Occipital lobe (tissue), 3 donors: ENCODE measurements at places on chromosomes 11 and 22.

DNA sequence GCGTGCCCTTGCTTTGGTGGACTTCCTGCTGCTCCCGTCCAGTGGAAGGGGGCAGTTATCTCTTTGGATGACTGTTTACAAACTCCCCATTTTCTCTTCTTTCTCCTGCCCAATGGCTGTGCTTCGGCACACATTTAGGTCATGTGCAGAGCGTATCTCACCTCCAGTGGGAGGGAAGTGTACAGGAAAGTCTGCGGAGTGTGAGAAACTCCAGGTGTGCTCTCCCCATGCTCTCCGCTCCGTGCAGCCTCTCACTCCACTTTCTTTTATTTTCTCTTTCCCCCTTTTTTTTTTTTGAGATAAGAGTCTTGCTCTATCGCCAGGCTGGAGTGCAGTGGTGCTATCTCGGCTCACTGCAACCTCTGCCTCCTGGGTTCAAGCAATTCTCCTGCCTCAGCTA, 11.9 kb upstream of the TEF start:
- no peak for DNase-seq

GRCh38 chr11:12089473-12089872, 20.9 kb upstream of the MICAL2 start:
- DNase-seq = no peak

- DNase-seq = no peak
Measured at GRCh38 chr11:134390706-134391569, 21.1 kb downstream of the B3GAT1 start.

- no peak for DNase-seq
Measured at GRCh38 chr11:62505440-62506091, 41.0 kb downstream of the AHNAK start.

DNA sequence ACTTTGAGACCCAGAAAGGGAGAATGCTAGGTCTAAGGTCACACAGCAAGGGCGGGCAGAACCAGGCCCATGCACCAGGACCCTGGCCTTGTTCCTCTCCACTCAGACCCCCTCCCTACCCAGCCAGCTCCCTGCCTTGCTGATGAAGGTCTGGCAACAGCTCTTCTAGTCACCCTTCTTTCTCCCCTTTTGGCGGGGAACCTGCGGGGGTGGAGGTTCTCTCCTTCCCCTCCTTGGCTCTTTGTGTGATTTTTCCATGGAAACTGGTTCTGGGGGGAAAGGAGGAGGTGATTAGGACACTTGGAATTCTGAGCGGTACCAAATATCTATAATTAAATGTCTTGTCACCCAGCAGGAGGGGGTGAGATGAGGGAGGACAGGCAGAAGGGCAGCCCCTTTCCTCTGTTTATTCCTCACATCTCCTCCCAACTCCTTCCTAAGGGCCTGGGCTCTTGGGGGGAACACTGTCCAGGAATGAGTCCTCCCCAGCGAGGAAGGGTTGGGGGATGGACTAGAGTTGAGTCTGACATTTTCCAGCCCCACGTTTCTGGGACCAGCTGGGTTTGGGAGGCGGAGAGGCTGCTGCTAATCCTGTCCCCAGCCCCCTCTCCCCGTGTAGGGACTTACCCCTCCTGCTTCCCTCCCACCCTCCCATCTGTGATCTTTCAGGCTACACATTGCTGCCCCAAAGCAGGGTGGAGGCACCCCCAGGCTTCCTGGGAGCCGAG, 7.4 kb downstream of the ARHGEF17 start:
- DNase-seq = no peak
